COLO829 (cell line): ENCODE measurements at places on chromosomes 7 and 10.
A peak's percentile ranks its signal among the peaks of the same experiment; 100 is the strongest.

DNA sequence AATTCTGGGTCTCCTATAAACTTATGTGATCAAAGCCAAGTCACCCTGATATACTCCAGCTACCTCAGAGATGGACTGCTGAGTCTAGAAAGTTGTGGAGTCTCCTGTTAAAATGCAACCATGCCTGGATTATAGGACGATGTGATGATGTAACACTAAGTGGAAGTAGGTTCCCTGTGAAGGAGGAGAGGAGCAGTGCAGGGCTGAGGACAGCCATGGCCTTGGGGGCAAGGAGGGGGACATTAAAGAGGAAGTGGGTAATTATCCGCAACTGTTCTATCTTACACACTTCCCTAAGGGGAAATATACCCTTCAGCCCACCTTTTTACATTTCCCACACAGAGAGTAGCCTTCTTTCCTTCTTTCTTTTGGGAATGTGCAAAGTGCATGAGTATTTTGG is 63.8 kb downstream of the MTPN start:
- no peak for DNase-seq

GRCh38 chr7:150703209-150703608 is 13.2 kb upstream of the GIMAP1 start:
- DNase-seq, result no peak

DNA sequence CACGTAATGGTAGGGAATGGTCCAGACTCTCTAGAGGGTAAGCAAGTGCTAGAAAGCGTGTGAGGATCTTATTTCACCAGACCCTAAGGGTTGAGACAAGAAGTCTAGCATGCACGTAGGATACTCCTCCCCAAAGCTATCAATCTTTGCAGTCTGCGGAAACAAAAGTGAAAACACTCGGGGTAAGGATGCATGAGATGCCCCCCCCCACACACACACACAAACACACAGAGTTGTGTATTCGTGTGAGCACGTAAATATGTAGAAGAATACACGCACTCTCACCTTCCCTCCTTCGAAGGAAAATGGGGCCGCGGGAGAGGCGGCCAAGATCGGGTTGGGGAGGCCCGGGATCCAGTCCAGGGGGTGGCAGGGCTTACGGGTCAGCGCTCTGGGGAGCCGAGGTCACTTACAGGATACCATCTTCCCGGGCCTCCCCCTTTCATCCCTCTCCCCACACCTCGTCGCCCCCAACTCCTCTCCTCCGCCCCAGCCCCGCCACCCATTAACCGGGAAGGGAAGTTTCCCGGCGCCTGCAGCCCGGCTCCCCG is 455 bp downstream of the CUL2 start:
- DNase-seq, result no peak

- DNase-seq, result no peak
These were observed 131.3 kb downstream of the CDK14 start for GRCh38 chr7:90727412-90727811.

DNA sequence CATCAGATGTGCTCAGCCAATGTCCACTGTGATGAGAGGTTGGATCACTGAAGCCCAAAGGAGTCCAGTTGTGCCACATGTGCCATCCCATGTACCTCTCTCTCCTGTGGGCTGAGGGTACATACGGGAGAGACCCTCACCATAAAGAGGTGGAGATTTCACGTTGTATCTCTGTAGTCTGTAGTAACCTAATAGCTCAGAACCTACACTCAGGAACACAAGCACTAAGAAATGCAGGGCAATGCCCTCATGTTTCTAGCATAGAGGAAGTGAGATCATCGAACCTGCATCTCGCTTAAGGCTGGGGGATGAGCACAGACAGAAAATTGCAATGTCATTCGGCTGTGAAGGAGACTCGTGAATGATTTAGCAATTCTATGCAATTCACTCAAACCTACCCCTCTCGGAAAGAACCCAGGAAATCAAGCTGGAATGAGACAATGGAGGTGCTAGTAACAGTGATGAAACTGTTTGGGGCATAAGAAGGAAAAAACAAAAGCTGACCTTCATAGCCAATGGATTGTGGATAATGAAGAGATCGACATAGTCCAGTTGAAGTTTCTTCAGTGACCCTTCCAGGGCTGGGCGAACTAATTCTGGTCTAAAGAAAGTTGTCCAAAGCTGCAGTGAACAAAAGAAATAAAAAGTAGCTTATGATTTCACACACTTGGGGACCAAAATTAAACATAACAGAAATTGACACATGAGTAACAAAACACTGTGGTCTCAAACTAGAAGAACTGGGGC is 80.3 kb upstream of the UCN3 start:
- no peak for DNase-seq

DNA sequence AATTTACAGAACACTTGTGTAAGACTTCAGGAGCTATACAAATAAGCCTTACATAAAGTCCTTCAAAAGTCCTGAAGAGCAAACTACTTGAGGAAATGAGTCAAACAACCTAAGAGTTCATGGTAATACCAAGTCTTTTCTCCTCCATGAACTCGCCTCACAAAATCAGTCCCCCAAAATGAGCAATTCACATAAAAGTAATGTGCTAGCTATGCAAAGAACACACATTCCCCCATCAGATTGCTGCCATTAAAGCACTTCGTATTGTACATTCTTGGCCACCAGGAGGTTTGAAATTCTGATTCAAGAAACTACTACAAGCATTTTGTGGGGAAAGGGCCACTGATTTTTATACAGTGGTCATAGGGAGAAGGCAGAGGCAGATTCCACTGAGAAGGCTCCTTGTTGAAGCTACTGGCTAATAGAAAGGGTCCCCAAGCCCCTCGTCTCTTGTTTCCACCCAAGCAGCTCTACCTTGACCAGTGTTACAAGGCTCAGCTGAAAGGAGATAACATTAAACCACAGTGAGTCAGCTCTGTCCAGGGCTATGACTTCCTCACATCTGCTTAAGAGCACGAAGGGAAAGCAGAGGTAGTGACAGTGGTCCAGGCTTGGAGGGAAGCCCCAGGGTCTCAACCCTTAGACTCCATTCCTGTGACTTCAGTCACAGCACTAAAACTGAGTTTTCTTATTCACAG is 115.2 kb upstream of the CDK1 start:
- no peak for DNase-seq

- no peak for DNase-seq
These were observed 87.0 kb upstream of the SDK1 start for GRCh38 chr7:3214090-3214413.

DNA sequence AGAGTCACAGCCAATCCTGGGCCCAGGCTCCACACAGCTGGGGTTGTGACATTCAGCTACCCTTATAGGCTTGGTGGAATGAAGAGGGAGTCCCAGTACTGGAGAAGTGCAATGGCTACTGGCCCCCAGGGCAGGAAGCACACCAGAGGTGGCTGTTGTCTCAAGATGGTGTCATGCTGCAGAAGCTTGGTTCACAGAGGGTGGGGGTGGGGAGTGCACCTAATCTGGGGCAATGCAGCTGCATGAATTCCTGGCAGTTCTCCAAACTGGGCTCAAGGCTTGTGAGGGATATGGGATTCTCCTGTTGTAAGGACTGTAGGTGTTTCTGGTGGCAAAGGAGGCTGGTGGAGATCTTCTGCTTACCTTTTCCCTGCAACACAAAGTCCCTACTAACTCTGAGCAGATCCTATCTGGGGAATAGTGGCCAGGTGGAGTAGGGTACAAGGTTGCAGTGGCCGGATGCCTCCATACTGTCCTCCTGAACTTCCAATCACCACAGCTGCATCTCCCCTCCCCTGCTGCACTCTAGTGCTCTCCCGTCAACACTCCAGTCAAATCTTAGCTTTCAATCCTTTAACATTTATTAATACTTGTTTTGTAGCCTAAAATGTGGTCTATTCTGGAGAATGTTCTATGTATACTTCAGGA is 27.4 kb upstream of the PLA2G12B start:
- no peak for DNase-seq

- no peak for DNase-seq
These were observed 88.7 kb upstream of the KCTD7 start for GRCh38 chr7:66539902-66540375.

- DNase-seq, result no peak
These were observed 224.3 kb downstream of the PARD3 start for GRCh38 chr10:34590793-34591192.

GRCh38 chr10:61898435-61898778 is 3.1 kb upstream of the ARID5B start:
- no peak for DNase-seq

DNA sequence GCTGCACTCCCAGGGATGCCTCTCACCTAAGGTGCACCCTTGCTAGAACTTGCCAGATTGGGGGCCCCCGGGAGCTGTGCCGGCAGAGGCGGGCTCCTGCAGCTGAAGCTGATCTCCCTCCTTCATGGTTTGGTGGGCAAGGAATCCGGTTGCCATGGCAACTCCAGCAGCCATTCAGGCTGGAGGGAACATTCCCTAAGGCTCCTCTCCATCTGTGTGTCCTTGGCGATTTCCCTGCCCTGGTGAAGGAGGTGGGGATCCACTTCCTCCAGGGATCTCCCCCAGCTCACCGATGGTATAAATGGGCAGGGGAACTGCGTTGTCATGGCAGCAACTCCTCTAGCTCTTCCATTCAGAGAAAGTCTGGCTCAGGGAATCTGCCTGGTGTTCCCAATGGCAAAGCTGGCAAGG is 49.6 kb upstream of the GPR158 start:
- no peak for DNase-seq

DNA sequence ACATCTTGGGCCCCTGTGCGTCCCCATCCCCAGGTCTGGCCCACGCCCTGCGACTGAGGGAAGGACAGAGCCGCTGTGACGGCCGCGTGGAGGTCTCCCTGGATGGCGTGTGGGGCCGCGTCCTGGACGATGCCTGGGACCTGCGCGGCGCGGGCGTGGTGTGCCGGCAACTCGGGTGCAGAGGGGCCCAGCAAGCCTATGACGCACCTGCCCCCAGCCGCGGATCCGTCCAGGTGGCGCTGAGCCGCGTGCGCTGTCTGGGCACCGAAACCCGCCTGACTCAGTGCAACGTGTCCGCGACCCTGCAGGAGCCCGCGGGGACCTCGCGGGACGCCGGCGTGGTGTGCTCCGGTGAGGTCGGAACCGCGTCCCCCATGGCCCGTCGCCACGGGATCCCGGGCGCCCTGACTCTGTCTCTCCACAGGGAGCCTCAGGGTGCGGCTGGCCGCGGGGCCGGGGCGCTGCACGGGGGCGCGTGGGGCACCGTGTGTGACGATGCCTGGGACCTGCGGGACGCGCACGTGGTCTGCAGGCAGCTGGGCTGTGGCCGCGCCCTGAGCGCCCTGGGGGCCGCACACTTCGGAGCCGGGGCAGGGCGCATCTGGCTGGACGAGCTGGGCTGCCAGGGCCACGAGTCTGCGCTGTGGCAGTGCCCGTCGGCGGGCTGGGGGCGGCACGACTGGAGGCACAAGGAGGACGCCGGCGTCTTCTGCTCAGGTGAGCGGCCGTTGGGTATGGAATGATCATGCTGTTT is 5.9 kb downstream of the SCART1 start:
- DNase-seq, result no peak

DNA sequence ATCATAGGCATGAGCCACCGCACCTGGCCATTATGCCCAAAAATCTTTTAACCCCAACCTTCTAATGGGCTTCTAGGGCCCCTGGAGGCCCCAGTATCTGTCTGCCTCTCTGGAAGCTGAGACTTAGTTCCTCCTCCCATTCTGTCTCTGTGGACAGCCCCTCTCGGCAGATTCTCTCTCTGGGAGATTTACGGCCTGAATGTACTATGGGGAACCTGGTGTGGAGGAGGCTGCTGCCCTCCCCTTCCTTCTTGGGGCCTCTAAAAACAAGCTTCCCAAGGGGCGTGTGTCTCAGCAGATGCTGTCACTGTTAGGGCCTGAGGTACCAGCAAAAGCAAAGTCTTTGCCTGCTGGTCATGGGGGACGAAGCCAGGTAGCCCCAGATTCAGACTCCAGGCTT is 35.8 kb upstream of the PRKAR1B start:
- no peak for DNase-seq

GRCh38 chr7:115679976-115680375 is 350.6 kb downstream of the TFEC start:
- DNase-seq, result peak; percentile 41

GRCh38 chr10:78905957-78906308 is 162.8 kb upstream of the ZMIZ1 start:
- no peak for DNase-seq

DNA sequence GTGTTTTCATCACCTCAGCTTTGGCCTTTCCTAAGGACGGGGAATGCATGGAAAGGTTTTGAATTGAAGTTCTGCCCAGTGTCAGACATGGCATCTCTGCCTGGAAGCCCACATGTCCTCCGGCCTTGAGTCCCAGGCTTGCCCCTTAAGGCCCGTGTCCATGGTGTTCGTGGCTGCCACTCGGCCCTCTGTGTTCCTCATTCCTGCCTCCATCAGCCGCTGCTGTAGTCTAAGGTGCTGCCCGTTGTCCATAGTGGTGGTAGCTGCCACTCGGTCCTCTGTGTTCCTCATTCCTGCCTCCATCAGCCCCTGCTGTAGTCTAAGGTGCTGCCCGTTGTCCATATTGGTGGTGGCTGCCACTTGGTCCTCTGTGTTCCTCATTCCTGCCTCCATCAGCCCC is 180.7 kb upstream of the SHH start:
- no peak for DNase-seq

- no peak for DNase-seq
These were observed 110.1 kb upstream of the KLF6 start for GRCh38 chr10:3895045-3895631.

GRCh38 chr10:112751651-112752050 is 198.4 kb upstream of the TCF7L2 start:
- DNase-seq, result no peak

DNA sequence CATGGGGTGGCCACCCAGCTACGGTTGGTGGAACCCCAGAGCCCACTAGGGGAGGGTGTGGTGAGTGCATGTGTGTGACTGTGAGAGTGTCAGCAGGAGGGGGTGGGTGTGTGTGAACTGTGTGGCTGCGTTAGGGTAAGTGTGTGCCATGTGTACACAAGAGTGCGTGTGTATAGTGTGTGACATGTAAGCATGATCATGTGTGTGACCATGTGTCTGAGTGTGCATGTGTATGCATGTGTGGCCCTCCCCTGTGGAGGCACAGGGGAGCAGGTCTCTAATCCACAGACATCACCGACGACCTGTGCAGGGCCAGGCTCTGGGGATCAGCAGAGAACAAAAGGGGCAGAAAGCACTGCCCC is 3.5 kb upstream of the CFAP46 start:
- DNase-seq, result no peak

DNA sequence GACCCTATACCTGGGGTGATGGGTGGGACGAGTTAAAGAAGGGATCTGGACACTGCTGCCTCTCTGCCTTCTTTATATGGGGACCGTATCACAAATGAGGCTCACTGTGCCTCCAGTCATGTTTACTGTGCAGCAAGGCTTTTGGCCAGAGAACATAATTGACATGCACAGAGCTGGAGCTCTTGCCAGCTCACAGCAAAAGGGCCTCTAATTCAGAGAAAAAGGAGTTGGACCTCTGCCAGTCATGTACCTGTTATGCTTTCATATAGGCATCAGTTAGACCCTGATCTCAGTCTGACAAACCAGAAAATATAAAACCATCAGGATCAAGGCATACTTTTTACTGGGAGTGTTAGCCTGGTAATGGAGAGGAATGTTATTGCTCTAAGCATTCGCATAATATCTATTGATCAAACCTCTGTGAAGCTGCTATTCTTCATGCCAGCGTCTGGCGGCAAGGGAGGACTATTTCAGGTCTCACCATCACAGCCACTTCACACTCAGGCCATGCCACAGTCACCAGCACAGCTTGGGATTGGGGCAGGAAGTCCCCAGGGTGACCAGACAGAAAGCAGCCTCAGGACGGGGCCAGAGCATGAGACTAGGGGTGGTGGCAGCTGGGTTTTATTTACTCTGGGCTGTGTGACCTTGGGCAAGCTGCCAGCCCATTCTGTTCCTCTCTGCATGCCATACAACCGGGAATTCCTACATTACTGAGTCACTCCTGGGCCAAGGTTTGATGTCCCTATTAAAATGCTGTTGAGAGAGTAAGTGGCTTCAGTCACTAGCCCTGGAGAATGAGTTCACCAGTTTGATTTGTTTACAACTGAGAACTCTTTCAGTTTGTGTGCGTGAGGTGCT is 90.1 kb downstream of the NPSR1 start:
- peak; percentile 51 for DNase-seq
